ENCODE measurements at places on chromosomes 6 and 20.

GRCh38 chr6:77466451-77467437 is 3.5 kb upstream of the HTR1B start:
- DNase-seq = peak; percentile 29

- peak; percentile 62 for DNase-seq
These were observed 257.1 kb downstream of the SOX4 start for GRCh38 chr6:21850691-21851090.

- no peak for DNase-seq
These were observed 535.2 kb upstream of the EPHA7 start for GRCh38 chr6:93954584-93954983.

GRCh38 chr6:158868890-158869825 is 50.0 kb upstream of the EZR start:
- no peak for DNase-seq

DNA sequence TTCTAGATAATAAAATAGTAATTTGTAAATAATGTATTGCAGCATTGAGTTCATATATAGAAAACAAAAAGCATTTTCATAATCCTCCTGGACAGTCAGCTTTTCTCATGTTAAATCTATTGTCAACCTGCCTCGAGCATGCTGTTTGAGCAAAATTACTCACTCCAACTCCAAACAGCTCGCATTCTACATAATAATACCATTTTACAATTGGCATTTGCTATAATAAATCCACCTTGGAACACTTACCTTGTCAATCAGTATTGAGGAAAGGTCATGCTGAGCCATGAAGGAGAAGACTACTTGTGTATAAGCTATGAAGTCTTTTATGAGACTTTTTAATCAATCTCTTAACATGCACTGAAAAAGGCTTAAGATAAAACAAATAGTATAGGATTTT is 682.6 kb downstream of the CBLN4 start:
- no peak for DNase-seq

GRCh38 chr6:56851074-56851473 is 103.8 kb upstream of the BEND6 start:
- DNase-seq = no peak

GRCh38 chr20:37523911-37524700 is 3.1 kb downstream of the NNAT start:
- no peak for DNase-seq
